Activated CD8-positive, alpha-beta memory T cell treated with anti-CD3 and anti-CD28 coated beads for 48 hours (primary cell): ENCODE measurements at places on chromosomes 5 and 9.

DNA sequence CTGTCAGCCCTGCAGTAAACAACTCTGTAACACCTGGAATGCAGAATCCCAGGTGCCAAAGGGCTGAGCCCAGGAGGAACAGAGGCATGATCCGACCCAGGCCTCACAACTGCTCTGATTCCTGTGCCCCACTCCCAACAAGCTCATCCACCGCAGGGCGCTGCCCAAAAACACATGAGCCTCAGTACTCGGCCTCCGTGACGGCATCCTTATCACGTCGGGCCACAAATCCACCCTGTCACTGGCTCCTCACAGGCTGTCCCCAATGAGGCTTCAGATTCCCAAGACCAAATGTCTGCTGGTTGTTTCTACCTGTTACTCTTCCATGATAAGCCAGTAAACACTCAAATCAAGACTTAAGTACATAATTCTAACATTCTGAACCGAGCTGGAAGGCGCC, 15.2 kb downstream of the QSOX2 start:
- no peak for DNase-seq

GRCh38 chr9:134496413-134497282, 145.0 kb upstream of the COL5A1 start:
- no peak for DNase-seq

DNA sequence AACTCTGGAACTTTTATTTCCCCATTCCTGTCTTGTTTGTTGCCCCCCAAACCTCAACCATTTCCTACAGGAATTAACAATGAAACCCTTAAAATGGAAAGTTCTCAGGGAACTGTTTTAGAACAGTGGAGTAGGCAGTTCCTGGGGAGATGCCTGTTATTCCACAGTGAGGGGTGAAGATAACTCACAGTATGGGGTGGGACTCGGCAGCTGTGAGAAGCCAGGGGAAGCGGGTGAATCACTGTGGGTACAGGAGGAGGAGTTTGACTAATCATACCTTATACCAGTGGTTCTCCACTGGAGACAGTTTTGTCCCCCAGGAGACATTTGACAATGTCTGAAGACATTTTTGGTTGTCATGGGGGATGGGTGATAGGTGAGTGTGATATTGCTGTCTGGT, 36.9 kb upstream of the GLRA1 start:
- no peak for DNase-seq

DNA sequence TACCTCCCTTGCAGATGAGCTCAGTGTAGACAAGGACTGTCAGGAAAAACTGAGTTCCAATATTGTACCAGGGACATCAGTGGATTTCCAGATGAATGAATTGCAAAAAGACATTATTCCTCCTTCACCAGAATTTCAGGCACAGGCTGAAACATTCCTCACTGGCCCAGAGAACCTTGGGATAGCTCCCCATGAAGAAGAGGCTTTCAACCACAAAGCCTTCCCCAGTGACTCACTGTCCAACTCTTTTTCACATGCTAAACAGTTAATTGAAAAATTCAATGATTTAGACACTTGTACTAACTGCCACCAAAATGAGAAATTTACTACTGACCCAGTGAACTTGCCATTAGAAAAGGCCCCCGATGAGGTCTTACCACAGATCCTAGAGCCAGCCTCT, 144.5 kb downstream of the UNC13B start:
- no peak for DNase-seq

DNA sequence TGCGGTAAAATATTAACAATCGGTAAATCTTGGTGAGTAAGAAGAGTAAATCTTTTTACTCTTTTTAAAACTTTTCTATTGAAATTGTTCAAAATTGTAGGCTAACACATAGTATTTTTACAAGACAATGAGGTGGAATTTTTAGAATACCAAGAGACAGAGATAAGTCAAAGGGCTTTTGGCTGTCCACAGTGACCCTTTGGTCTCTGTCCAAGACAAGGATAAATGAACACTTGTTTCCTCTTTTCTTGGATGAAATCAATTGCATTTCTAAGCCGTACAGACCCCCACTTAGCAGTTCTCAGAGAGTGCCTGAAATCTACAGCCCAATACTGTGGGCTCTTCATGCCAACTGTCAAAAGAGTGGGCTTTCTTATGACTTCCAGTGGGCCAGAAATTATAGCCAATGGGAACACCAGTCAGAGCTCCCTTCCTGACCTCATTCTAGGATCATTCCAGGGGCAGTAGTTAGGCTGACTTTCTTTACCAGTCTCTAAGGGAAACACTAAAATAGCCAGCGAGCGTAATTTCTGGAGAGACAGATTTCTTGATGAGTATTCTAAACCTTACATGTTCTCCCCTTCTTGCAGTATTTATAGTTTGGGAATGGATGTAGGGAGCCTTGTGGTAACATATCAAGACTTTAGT, 74.1 kb downstream of the GALNT10 start:
- no peak for DNase-seq

GRCh38 chr9:105005186-105005585, 77.2 kb upstream of the ABCA1 start:
- DNase-seq, result no peak

GRCh38 chr9:34403554-34404380, 27.1 kb upstream of the MYORG start:
- DNase-seq, result no peak

DNA sequence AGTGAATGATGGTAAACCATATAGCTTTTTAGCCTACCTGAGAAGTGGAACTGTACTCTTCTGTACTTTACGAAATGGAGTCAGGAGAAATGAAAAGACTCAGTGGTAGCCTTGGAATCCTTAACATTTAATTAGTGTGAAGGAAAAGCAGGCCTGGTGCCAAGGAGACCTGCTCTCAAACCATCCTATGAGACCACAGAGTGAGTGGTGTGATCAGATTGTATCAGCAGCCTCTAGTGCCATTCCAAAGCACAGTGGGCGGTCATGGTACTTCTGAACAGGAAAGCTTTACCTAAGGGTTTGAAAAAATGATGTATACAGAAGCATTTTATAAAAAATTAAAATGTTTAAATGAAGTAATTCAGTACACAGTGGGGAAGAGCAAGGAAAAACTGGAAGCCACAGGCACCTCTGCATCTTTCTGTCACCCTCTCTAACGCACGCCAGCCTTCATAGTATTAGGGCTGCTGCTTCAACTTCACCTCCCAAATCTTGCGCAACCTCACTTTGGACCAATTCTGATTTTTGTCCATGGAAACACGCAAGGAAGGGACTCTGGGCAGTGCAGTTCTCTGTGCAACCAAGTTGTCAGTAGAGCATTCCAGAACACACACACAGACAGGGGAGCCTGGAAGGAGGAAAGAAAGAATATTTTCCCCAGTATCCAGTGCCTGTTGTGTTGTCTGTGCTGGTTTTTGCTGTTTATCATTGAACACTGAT, 203.7 kb downstream of the SH3GL2 start:
- DNase-seq, result no peak

GRCh38 chr9:93076792-93077128, 18.3 kb downstream of the SUSD3 start:
- no peak for DNase-seq
